ENCODE measurements at places on chromosomes 2 and 18.

- DNase-seq, result peak; percentile 48
Observed at GRCh38 chr2:106053116-106053515, 141.0 kb downstream of the UXS1 start.

GRCh38 chr2:221205103-221205673, 366.9 kb downstream of the EPHA4 start:
- DNase-seq, result no peak

GRCh38 chr2:191646163-191646902, 31.6 kb upstream of the NABP1 start:
- DNase-seq, result peak; percentile 38

- no peak for DNase-seq
Observed at GRCh38 chr2:134791616-134792015, 46.8 kb upstream of the ACMSD start.

GRCh38 chr18:74702950-74703349, 105.3 kb downstream of the ZNF407 start:
- DNase-seq, result no peak

- DNase-seq, result no peak
Observed at GRCh38 chr2:193267496-193268002, 1072.8 kb upstream of the TMEFF2 start.

DNA sequence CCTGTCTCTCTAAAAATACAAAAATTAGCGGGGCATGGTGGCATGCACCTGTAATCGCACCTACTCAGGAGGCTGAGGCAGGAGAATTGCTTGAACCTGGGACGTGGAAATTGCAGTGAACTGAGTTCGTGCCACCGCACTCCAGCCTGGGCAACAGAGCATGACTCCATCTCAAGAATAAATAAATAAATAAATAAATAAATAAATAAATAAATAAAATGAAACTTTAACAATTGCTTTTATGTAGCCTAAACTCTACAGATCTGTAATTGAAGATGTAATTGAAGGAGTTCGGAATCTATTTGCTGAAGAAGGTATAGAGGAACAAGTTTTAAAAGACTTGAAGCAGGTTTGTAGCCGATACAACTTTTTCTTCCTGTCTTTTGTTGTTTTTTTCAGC, 2.9 kb downstream of the GTF2A1L start:
- no peak for DNase-seq

- DNase-seq, result no peak
Observed at GRCh38 chr2:102736110-102736409, 25.8 kb upstream of the TMEM182 start.

DNA sequence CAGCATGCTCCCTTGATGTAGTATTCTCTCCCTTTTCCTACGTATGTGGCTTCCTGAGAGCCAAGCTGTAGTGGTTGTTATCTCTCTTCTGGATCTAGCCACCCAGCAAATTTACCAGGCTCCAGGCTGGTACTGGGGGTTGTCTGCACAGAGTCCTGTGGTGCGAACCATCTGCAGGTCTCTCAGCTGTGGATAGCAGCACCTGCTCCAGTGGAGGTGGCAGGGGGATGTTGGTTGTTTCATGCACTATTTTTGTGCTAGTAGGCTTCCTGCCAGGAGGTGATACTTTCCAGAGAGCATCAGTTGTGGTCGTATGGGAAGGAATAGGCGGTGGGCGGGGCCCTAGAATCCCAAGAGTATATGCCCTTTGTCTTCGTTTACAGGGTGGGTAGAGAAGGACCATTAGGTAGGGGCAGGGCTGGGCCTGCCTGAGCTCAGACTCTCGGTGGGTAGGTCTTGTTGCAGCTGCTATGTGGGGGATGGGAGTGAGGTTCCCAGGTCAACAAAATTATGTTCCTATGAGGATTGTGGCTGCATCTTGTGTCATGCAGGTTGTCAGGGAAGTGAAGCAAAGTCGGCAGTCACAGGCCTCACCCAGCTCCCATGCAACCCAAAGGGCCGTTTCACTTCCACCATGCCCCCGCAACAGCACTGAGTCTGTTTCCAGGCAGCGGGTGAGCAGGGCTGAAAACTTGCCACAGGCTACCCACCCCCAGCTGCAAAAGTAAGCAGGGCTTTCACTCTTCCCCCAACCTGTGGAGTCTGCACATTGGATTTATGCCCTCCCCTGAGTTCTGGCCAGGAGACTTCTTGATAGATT, 1139.5 kb downstream of the BCL11A start:
- DNase-seq, result no peak

DNA sequence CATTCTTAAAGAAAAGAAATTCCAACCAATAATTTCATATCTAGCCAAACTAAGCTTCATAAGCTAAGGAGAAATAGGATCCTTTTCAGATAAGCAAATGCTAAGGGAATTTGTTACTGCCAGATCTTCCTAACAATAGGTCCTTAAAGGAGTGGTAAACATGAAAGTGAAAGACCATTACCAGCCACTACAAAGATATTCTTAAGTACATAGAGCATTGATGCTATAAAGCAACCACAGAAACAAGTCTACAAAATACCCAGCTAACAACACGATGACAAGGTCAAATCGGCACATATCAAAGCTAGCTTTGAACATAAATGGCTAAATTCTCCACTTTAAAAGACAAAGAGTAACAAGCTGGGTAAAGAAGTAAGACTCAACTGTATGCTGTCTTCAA, 188.9 kb upstream of the RPRM start:
- no peak for DNase-seq

DNA sequence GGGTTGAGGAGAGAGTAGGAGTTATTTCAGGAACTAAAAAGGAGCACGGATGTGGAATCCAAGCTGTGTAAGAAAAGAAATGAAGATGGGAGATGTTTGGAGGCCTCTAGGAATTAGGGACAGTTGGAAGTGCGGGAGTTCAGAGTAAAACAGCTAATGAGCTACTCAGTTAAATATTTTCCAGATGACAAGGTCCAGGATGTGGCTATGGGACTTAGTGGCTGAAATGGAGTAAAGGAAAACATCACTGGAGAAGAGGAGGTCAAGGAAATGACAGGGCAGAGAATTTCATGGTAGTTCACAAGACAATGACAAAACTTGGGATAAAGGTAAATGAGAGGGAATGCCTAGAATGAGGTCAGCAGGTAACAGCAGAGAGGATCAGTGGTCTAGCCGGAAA, 13.0 kb downstream of the GPR155 start:
- DNase-seq, result no peak

GRCh38 chr2:224882291-224883171, 159.7 kb downstream of the DOCK10 start:
- DNase-seq, result peak; percentile 97

- DNase-seq, result no peak
Observed at GRCh38 chr2:53584986-53585385, 182.6 kb upstream of the CHAC2 start.

- DNase-seq, result no peak
Observed at GRCh38 chr18:49071778-49072177, 121.0 kb upstream of the SMAD7 start.

- no peak for DNase-seq
Observed at GRCh38 chr2:204931562-204931961, 386.3 kb downstream of the PARD3B start.

DNA sequence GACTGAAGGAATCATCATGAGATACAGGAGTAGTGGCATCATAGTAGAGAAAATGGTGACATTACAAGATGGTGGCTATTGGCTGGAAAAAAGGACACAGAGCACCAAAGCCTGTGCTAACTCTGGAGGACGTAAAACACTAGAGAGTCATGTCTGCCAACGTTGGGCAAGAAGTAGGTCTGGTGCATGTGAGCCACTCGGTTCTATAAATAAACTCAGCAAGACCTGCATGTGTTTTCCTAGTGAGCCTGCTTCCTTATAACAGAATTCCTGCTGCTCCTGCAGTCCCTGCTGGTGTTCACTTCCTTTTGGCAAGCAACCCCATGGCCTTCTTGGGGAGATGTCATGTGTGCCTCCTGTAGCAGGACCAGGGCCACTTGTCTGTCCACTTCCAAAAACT, 325.2 kb downstream of the OSR1 start:
- DNase-seq, result no peak

GRCh38 chr18:35525795-35526494, 28.2 kb upstream of the INO80C start:
- no peak for DNase-seq

DNA sequence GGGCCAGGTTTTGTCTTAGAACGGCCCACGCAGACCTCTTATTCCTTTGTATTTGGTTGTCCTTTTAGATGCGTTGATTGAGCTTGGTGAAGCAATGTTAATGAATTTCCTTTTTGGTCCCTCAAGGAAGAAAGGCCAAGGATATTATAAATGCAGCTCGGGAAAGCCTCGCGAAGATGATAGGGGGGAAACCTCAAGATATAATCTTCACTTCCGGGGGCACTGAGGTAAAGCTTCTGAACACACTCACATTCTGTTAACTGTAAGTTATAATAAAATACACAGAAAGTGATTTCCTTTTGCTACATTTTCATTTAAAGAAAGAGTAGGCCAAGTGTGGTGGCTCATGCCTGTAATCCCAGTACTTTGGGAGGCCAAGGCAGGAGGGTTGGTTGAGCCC, 7.1 kb downstream of the SCLY start:
- no peak for DNase-seq

DNA sequence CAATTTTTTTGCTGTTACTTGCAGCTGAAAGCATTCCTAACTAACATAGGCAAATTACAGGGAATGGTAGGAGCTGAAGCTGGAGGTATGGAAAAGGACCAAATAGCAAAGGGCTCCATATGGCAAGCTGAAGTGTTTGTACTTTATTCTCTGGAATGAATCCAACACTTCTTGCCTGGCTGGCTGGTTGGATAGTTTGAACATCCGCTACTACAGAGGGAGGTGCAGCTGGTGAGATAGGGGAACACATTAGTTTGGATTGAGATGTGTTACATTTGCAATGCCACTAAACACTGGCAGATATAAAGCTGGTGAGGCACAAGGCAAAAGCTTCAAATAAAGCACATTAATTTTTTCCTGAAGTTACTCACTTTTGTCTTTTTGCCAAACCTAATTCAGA, 291.5 kb downstream of the SP3 start:
- no peak for DNase-seq

Data from fibroblast of mammary gland (primary cell).